Activated CD8-positive, alpha-beta T cell treated with anti-CD3 and anti-CD28 coated beads for 36 hours (primary cell): ENCODE measurements at places on chromosomes 4 and X. TPM values are rescaled to one million over a fixed set of nuclear protein-coding genes. Genes with fewer than 3 reads are reported as not detected.

TMEM31 gene
- total RNA-seq = 0.52 TPM

RS1 gene
- total RNA-seq = not detected

PCDH19 gene
- not detected for total RNA-seq

FTHL17 gene
- total RNA-seq = not detected

RBM47 gene
- total RNA-seq = 0.74 TPM

FAM236B gene
- not detected for total RNA-seq

CSN1S1 gene
- total RNA-seq = not detected

DNA sequence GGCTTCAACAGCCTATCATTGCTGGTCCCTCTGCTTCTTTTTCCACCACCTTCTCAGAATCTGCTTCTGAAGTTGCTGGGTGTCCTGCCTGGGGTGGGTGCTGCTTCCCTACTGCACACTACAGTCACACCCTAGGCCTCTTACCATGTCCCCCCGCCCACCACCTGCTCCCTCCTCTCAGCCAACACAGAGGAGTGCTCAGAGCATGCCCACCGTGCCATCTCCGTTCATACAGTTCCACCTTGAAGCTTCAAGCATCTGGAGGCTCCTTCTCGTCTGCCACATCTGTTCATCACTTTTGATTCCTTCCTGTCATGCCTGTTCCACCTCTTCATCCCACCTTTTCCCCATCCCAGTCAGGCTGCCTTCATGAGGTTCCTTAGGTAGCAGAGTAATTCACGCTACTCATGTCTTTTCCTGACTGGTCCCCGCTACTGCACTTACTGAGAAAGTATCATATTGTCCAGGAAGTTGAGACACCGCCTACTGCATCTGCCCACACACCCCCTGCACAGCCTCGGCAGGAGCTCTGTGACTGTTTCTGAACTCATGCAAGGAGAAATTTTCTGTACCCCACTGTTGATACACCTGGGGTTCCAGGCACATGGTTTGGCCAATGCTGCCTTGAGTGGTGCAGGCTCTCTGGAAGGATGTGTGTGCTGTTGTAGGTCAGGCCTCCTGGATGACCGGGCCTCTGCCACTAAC, 39.5 kb downstream of the HADH start:
- DNase-seq = peak; percentile 80

DNA sequence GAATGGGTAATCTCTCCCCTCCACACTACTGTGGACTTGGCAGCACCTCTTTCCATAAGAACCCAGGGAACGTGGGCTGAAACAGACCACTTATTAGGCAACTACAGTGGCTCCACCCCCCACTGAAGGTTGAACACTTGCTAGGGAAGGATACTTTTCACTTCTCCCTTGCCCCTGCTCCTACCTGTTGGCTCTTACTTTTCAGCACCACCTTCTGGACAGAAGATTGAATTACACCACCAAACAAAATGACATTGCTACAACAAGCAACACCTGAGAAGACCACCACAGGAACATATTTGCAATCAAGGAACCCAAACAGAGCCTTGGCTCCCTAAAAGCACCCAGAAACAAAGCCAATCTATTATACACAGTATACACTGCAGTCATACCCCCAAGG, 132.1 kb upstream of the CXCL13 start:
- DNase-seq = no peak

- DNase-seq = no peak
These were observed 3.9 kb downstream of the SPCS3 start for GRCh38 chr4:176323511-176324160.

GRCh38 chrX:70386235-70386634, 36.9 kb upstream of the GDPD2 start:
- no peak for DNase-seq

DNA sequence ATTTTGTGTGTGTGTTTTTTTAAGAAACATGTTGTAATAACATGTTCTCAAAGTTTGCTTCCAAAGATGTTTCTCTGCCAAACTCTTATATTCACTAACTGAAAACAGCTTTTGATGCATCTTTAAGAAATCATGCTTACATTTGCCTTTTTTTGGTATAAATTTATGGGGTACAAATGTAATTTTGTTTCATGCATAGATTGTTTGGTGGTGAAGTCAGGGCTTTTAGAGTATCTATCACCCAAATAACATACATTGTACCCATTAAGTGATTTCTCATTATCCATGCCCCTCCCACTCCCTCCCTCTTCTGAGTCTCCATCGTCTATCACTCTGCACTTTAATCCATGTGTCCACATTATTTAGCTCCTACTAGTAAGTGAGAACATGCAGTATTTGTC, 30.8 kb downstream of the SPINK2 start:
- no peak for DNase-seq

DNA sequence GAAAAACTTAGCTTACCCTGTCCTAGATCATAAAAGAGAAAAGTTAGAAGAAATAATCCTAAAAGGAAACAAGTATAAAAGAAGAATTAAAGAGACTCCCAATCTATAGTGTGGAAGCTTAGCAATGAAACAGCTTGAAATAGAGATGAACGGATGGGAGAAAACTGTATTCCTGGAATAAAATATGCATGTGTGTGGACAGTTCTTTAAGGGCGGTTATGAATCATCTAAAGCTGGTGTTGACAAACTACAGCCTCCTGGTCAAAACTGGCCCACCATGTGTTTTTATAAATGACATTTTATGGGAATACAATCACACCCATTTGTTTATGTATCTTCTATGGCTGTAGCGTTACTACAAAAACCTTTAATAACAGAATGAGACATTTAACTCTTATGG, 69.4 kb downstream of the OR13H1 start:
- no peak for DNase-seq

- DNase-seq = no peak
These were observed 59.5 kb downstream of the APBB2 start for GRCh38 chr4:41154814-41155177.

DNA sequence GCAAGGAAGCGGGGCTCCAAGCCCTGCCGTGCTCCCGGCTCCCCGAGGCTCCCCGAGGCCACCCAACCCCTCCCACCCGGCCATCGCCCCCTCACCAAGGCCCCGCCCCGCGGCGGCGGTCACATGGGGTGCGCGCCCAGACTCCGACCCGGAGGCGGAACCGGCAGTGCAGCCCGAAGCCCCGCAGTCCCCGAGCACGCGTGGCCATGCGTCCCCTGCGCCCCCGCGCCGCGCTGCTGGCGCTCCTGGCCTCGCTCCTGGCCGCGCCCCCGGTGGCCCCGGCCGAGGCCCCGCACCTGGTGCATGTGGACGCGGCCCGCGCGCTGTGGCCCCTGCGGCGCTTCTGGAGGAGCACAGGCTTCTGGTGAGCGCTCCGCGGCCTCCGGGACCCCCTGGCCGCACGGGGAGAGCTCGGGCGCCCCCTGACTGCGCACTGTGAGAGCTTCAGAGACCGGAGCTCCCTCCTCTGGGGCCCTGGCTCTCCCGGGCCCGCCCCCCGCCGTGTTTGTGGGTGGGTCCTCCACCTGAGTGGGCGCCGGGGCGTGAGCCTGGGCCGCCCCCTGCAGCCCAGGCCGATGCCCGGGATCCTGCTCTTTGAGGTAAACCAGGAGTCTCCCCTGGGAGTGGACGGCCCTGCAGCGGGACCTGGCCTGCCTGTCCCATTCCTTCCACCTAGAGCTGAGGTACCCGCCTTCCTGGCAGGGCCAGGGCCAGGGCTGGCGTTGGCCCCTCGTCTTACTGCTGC, at the start of gene IDUA:
IDUA (plus strand) TSS at position 166 of the 745 bp plus-strand sequence; CDS start at position 207, 41 bp downstream.
- DNase-seq = peak; percentile 90

GRCh38 chr4:68724426-68724825, 54.0 kb upstream of the UGT2B15 start:
- no peak for DNase-seq

DNA sequence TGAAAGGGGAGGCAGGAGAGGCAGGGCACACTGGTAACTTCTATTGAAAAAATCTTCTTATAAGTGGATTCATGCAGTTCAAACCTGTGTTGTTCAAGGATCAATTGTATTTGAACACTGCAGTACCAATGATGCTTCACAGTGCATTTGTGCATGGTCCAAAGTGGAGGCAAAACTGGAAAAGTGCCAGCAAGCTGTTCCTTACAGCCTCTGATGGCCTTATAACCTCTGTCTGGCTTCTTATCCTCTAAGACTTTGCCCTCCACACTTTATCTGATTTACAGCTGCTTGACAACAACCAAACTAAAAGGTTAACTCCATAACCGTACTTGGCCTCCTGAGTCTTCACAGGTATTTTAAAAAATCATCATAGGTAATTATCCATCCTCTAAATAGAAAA, 40.4 kb downstream of the MAGEB17 start:
- DNase-seq = no peak

- DNase-seq = no peak
These were observed 221.6 kb upstream of the LCORL start for GRCh38 chr4:18242919-18243693.

DNA sequence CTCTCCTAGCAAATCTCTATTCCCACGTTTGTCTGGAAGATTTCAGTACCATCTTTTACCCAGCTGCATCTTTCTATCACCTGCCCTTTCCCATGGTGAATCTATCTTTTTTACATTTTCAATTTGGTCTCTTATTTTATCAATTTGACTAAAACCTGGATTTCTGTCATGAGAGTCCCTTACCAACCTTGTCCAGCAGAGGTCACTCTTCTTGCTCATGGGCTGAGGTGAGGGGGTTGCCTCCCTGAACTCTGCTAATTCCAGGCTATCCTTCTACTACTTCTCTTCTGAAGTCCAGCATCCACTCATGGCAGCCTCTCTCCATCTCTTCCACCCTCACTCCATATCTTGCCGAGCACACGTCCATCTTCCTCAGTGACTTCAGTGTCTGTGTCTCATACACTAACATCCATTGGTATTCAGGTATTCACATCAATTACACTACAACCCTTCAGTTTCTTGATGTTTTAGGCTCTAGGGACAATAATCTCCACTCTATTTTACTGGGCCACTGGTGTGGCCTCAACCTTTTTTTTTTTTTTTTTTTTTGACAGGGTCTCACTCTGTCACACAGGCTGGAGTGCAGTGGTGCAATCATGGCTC, 17.8 kb upstream of the ZNF827 start:
- DNase-seq = peak; percentile 56

DNA sequence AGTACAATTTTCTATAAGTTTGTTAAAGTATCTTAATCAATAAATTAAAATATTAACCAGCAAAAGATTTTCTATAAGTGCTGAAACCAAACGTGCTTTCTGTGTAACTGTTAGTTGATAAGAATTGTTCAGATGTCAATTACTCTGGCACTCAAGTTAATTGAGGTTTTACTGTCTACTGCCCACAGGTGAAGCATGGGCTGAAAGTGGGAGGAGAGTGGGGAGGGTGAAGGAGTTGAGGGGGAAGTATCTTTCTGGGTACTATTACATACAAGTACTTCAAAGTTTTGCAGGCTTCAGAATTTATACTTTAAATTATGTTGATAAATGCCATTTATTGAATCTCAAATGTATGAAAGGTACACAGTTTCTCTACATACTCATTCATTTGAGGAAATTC, 19.1 kb upstream of the CXCL3 start:
- no peak for DNase-seq

GRCh38 chr4:98801259-98801725, 127.6 kb downstream of the EIF4E start:
- DNase-seq = no peak

DNA sequence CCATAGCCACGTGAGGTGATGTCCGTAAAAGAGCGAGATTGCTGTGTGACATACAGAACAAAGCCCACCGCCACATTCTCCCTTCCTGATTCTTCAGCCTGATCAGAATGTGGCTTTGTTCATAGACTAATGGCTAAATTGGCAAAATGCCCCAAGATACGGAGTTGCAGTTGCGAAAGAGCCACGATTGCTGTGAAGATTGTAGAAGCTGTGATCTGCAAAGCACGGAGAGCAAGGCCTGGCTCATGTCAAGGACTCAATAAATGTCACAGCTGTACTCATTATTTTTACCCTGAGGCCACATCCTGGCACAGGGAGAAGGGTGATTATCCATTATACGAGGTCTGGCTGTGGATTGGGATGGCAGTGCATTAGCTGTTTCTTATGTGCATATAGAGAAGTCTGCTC, 34.2 kb downstream of the ARSD start:
- DNase-seq = no peak

DNA sequence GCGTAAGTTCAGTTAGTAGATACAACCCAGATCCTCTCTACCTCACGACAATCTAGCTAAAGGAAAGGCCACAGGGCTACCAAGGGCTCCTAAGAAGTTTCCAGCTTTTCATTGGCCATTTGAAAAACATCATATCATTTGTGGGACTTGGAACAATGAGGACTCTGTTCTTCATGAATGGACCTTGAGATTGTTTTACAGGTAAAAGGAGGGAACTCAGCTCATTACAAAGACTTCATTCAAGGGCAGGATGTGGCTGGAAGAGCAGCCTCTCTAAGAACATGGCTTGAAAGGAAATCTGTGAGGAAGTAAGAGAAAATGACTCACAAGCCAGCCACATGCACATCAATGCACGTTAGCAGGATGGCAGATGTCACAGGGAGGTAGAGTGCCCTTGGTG, 105.9 kb upstream of the SLC7A11 start:
- peak; percentile 4 for DNase-seq

- DNase-seq = peak; percentile 5
These were observed 890 bp upstream of the NAP1L5 start for GRCh38 chr4:88698519-88698918.

GRCh38 chr4:174669270-174669669, 147.0 kb upstream of the HPGD start:
- DNase-seq = no peak
